Neural progenitor cell (in vitro differentiated cells): ENCODE measurements at places on chromosomes 1 and 21.

DNA sequence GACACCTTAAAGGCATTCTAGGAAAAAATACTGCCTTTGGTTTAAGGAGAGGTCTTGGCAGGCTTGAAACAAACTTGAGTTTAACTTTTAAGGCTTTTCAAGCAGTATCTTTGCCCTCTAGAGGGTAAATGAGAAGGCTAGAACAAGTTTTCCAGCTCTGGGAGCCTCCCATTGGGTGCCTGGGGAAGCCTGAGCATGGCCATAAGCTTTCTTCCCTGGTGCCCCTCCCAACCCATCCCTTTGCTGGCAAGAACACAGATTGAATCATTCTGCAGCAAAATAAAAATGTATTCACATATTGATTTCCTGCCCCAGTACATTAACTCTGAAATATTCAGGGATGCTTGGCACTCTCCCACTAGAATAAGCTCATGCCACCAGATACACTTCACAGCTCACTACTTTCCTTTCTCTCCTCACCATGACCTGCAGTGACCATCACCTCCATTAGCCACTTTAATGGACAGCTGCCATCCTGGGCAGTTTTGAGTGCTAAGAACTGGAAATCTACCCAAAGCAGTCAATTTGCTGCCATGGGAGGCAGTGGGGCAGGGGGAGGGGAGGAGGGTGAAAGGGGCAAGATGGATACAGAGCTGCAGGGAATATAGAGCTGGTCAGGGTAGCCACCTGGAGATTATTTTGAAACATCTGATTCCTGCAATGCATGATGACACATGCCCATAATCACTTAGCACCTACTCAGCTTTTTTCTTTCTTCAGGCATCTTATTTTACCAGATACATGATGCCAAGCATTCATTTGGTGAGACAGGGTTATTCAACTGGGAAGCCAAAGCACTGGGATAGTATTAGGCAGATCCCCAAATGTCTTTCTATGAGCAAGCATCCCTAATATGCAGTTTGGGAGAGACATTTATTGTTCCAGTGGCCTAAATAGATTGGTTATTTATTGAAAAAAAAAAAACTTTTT, 140.6 kb downstream of the SYT2 start:
- H3K27ac ChIP-seq = no peak overlapping the region
- no peak overlapping the region for H3K4me3 ChIP-seq
- no peaks in the 10 kb centered on the region for H3K36me3 ChIP-seq
- no peaks in the 10 kb centered on the region for H3K27me3 ChIP-seq

DNA sequence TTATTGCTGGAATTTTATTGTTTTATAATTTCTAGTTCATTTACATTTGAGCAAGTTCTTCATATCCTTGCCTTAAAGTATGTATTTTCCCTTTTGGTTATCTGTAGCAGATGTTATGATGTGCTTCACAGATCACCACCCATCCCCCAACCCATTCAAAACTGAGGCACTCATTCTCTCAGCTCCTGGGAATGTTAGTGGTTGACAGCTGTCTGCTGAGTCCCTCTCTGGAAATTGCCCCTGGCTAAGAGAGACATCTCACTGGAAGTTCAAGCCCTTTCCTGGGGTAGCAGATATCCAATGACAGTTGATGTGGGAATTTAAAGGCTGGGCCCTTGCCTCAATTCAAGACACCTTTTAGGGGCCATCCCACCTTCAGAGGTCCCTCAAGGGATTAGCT, 4.3 kb upstream of the DPYD start:
- H3K36me3 ChIP-seq = no peaks in the 10 kb centered on the region
- no peak overlapping the region for H3K4me3 ChIP-seq
- no peaks in the 10 kb centered on the region for H3K4me1 ChIP-seq
- no peak for DNase-seq

DNA sequence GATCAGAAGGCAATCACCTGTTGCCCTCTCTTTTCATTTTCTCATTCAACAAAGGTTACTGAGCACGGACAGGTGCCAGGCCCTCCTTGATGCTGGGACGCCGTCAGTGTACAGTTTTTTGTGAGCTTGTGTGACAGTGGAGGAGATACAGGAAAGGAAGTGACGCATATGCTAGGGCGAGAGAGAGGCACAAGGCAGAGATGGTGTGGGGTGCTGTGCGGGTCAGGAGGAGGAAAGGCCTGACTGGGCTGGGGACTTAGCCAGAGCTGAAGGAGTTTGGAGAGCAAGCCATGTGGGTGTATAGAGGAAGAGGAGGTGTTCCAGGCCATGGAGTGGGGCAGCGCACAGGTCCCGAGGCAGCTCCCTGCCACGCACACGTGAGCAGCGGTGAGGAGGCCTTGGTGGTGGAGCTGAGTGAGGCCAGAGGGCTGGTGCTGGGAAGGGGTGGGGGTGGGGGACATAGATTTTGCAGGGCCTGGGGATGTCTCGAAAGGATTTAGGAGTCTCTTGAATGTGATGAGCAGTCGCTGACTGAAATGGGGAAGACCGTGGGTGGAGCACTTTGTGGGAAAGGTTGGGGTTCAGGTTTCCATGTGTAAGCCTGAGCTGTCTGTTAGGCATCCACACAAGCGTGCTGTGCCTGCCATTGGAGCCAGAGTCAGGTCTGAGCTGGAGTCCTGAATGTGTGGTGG, 46.0 kb downstream of the TRAPPC10 start:
- no peak overlapping the region for H3K4me3 ChIP-seq
- H3K4me1 ChIP-seq = peaks cover 9% of the 10 kb centered on the region

DNA sequence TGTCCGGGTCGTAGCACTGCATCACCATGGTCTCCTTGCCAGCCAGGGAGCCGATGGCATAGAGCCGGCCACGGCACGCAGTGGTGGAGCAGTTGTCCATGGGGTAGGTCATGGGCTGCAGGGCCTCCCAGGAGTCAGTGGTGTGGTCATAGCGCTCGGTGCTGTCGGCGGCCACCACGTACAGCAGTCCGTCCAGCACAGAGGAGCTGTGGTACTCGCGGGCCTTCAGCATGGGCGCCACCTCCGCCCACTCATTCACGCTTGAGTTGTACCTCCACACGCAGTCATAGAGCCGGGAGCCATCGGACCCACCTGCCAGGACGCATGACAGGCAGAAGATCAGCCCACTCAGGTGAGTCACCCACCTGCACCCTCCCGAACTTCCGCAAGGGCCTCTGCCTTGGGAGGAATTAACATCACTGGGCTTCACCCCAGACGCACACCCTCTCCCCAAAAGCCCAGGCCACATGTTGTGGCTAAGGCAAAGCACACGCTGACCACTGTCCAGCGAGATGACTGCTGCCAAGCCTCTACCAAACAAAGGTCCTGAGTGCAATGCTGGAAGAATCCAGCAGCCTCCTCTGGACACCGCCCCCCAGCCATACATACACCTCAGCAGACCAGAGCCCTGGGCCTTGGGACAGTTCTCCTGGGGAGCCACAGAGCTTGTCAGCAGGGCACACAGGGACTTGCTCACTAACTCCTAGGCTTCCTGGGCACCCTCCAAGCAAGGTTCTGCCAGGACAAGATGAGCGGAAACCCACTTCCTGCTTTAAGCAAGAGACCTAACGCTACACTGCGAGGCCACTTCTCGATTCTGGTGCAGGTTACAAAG, 3.3 kb downstream of the KLHL21 start:
- no peak overlapping the region for H3K27ac ChIP-seq
- no peak overlapping the region for H3K4me3 ChIP-seq
- peaks cover 30% of the 10 kb centered on the region for H3K4me1 ChIP-seq
- peaks cover 23% of the 10 kb centered on the region for H3K27me3 ChIP-seq
- DNase-seq = no peak

DNA sequence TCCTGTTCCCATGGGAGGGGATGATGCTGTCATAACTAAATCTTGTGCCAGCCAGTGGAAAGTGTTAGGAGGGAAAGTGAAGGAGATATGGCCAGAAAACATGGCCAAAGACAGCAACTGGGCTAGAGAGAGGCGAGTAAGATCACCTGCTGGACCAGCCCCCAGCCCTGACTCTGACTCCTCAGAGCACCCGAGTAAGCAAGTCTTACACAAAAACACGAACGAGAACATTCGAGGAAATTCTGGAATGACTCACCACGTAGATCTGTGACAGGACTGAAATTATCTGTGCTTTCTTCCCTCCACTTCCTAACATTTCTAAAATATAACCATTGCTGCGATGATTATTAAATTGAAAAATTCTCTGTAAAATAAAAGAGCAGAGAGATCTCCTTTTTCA, 9.2 kb downstream of the ZNF496 start:
- peaks cover 8% of the 10 kb centered on the region for H3K36me3 ChIP-seq
- DNase-seq = no peak
- H3K27ac ChIP-seq = no peak overlapping the region
- H3K4me1 ChIP-seq = peaks cover 19% of the 10 kb centered on the region
- H3K4me3 ChIP-seq = no peak overlapping the region

DNA sequence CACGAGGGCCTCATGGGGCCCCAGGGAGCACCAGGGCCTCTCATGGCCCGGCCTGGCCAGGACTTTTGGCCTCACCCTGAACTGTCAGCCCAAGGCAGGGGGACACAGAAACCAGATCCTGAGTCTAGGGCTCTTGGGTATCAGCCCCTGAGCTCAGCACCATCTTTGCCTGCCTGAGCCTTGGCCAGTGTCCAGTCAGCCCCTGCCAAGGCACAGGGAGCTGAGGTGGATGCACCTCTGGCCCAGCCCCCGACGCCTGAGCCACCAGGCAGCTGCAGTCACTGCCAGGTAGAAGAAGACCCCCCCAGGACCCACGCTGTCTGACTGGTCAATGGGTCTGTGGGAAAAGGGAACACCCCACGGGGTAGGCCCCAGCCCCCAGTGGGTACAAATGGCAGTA, 25.3 kb downstream of the CDCA8 start:
- no peak for DNase-seq
- H3K4me1 ChIP-seq = peaks cover 4% of the 10 kb centered on the region

- no peaks in the 10 kb centered on the region for H3K36me3 ChIP-seq
- DNase-seq = no peak
- H3K4me1 ChIP-seq = peaks cover 29% of the 10 kb centered on the region
Measured at GRCh38 chr1:13766592-13767564, 66.9 kb downstream of the PRDM2 start.

GRCh38 chr1:201643835-201644104, 104.8 kb downstream of the NAV1 start:
- peaks cover 97% of the 10 kb centered on the region for H3K27me3 ChIP-seq
- no peak for DNase-seq
- H3K36me3 ChIP-seq = no peaks in the 10 kb centered on the region
- H3K4me1 ChIP-seq = peaks cover 7% of the 10 kb centered on the region
- no peak overlapping the region for H3K27ac ChIP-seq

DNA sequence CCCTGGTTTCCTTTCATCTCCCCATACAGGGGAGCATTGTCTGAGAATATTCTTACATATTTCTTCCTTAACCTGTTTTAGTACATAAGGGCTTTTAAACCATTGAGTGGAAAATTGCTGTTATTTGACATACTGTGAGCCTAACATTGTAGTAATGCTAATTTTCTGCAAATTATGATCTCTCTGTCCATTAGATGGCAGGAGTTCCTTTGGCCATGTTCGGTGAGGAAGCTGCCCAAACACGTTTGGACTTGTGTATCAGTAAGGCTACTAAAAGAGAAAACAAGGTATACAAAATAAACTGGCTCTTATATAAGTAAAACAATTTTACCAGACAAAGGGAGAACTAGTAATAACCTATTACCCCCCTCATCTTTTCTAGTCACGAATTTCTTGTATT, 29.2 kb downstream of the CDC7 start:
- DNase-seq = no peak
- peaks cover 6% of the 10 kb centered on the region for H3K4me1 ChIP-seq
- no peak overlapping the region for H3K4me3 ChIP-seq

DNA sequence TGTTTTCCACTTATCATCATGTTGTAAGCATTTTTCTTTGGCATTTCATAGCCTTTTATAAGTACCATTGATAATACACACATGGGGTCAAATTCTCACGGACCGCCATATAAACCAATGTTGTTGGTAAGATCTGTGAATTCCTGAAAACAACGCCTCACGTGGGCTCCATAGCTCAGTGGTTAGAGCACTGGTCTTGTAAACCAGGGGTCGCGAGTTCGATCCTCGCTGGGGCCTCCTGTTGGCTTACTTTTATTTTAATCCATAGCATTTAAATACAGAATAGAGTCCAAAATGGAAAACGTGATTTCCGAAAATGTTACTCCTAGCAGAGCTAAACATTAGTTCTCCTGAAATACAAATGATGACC, 83.1 kb downstream of the HHIPL2 start:
- peak overlapping the region; percentile 42 for H3K4me3 ChIP-seq
- H3K4me1 ChIP-seq = no peaks in the 10 kb centered on the region
- H3K27ac ChIP-seq = no peak overlapping the region
- no peaks in the 10 kb centered on the region for H3K27me3 ChIP-seq

DNA sequence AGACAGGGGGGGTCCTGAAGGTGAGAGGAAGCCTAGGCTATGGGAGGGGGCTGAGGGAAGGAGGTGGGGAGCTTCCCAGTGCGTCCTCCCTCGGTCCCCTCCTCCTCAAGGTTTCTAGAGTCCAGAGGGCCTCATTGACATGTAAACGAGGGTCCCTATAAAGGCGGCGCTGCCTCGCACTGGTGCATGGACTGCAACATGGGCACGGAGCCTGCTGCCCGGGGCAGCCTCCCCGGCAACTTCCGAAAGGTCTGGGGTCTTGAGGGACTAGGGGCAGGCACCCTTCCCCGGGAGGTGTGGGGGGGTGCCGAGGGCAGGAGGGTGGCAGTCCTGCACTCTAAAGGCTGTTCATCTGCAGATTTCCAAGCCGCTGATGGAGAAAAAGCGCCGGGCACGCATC, at the start of gene HES3:
TSS of gene HES3 (plus strand) at position 187 of the 400 bp plus-strand sequence. CDS start at position 374, 187 bp downstream.
- H3K27me3 ChIP-seq = peaks cover 24% of the 10 kb centered on the region
- H3K4me1 ChIP-seq = peaks cover 50% of the 10 kb centered on the region
- H3K4me3 ChIP-seq = peak within 1 kb of the TSS; percentile 72

DNA sequence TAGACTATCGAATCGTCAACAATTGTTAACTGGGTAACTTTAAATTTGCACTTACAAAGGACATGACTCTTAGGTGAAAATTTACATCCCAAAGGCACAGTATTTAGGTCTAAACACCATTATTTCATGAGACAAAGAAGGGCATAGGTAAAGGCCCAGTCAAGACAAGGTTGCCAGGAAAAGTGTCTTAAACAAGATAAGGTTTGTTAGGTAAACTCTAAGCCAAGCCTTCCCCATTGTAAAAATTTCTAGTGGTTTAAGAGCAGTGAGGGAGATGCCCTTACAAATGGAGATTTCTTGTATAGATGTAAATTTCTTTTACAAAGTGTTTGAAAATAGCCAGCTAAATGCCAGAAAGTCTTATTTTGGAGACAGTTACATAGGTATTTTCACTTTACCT, 36.9 kb upstream of the FNBP1L start:
- no peak overlapping the region for H3K27ac ChIP-seq
- no peak for DNase-seq
- no peaks in the 10 kb centered on the region for H3K27me3 ChIP-seq
- no peaks in the 10 kb centered on the region for H3K4me1 ChIP-seq

DNA sequence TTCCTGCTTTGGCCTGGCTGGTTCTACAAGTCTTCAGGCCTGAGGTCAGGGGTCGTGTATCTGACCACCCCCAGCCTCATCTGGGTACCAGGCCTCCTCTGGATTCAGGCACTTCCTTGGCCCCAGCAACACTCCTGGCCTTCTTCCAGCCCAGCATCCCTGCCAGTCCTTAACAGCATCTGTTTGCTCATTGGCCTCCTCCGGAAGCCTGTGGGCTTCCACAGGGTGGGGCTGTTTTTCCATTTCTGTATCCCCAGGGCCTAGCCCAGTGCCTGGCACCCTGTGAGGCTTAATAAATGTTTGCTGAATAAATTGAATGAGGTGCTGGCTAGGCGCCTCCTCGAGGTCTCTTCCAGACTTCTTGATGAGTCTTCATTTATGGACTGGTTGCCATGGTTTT, 21.5 kb upstream of the GPR37L1 start:
- no peak for DNase-seq
- no peaks in the 10 kb centered on the region for H3K36me3 ChIP-seq
- H3K4me1 ChIP-seq = peaks cover 24% of the 10 kb centered on the region
- no peak overlapping the region for H3K4me3 ChIP-seq
